ENCODE measurements at places on chromosomes 4 and X.

GRCh38 chr4:56972809-56973208, 4.6 kb downstream of the NOA1 start:
- DNase-seq: no peak

DNA sequence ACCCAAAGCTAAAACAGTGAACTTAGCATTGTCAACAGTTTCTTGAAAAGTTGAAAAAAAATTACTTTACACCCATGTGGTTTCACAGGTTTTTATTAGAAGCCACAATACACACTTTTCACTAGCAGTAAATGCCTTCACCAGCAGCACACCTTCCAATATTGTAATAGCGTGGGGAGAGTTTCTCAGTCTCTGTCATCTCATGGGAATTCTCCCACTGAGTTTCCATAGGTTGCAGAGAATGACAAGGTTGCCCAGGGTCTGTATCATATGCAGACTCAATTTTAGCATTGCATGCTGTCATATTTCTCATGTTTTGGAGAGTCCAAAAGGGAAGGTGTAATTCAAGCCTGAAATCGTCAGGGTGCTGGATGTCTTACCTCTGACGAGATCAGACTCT, 486.1 kb upstream of the TENM3 start:
- no peak for DNase-seq

DNA sequence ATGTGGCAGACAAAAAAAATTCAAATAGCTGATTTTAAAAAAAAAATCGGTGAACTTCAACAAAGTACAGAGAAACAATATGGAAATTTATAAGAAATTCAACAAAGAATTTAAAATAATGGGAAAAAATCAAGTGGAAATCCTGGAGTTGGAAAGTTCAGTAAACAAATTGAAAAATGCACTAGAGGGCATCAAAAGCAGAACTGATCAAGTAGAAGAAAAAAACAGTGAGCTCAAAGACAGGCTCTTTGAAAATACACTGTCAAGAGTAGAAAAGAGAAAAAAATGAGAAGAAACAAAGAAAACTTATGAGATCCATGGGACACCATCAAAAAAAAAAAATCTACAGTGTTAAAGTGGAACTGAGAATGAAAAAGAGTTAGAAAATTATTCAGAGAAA, 19.6 kb upstream of the FRG1 start:
- no peak for DNase-seq

GRCh38 chr4:103303011-103303410, 104.9 kb upstream of the CENPE start:
- no peak for DNase-seq

- peak; percentile 42 for DNase-seq
Measured at GRCh38 chr4:156762851-156763250, 208.7 kb downstream of the PDGFC start.

DNA sequence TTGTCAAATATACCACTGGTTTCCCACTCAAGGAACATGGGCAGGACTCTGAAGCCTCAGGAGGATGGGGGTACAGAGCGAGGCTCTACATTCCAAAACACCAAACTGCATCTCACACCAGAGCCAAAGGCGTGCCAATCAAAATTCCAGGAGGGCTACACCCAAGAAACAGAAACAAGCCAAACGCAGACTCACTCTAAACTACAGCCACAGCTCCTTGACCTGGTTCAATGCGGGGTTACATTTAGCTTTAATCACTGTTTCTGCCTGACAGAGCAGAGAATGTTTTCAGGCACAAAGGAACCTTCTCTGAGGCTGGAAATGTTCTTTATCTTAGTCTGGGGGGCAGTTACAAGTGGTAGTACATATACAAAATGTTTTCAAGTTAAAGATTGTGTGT, 2121.5 kb upstream of the AGA start:
- DNase-seq: no peak

DNA sequence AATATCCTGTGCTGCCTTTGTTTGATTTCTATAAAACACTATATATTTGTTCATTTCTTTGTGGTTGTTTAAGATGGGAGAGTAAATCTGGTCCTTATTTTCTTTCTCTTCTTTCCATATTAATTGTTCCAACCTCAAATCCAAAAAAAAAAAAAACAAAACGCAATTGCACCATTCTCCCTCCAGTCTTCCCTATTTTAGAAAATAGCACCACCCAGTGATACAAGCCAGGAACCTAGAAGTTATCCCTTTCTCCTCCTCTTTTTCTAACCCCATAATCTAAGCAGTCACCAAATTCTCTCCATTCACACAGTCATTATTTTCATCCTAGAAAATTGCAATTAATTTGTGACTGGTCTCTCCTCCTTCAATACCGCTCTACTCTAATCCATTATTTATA, 107.8 kb downstream of the GABRA3 start:
- no peak for DNase-seq

DNA sequence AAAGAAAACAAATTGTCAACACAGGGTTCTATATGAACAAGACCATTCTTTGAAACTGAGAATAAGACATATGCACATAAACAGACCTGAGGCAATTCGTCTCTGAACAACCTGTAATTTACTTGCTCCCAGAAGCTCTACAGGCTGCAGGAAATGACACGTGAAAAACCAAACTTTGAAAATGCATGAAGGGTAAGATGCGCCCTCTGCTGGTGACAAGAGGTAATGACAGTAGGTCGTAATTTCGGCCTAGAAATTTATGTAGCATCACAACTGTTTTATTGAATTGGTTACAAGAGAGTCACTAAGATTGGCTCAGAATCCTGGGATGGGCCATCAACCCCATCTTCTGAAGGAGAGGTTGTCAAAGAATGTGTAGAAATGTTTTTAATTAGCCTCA, 276.5 kb downstream of the PPP4R3C start:
- no peak for DNase-seq

- DNase-seq: no peak
Measured at GRCh38 chr4:1973218-1973617, 35.6 kb downstream of the NELFA start.

GRCh38 chr4:109207061-109207460, 95.4 kb downstream of the COL25A1 start:
- DNase-seq: peak; percentile 45

DNA sequence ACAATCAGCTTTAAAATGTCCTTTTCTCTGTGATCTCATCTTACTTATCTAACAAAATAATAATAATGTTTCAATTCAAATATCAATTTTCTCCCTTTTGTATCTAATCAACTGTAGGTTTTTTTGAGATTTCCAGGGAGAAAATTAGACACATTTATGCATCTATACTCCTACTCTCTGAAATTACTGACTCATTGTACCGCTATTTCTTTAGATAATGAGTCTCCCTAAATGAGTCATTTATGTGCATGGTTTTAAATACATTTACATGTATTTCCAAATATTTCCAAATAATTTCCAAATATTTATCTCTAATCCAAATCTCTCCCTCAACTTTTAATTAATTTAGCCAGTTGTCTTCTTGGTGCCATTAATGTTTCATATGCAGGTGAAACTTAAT, 621.0 kb downstream of the TECRL start:
- no peak for DNase-seq

DNA sequence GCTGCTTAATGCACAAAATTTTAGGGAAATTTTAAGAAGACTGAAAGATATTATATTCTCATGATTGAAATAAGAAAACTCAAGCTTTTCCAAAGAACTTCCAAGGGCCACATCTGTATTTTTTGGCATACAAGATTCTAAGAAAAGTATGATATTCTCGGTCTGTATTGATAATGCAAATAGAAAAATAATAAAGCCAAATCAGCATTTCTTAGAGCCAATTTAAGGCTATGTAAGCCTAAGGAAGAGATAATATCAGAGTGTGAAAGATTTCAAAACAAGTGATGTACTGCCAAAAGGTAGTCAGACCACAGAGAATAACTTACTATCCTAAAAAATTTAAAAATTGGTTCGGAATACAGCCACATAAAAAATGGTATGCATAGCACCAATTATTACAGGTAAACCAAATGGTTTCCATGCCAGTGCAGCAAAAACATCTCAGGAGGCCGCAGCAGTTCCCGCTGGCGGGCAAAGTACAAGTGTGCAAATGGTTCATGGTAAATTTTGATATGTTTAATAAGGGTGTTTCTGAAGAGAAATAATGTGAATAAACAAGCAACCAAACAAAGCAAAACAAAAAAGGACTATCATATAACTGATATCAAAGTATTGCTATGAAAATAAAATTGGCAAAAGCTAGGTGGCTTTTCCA, 35.2 kb upstream of the NAP1L5 start:
- no peak for DNase-seq

- DNase-seq: no peak
Measured at GRCh38 chr4:47198791-47199190, 167.4 kb downstream of the GABRB1 start.

- DNase-seq: no peak
Measured at GRCh38 chrX:100316987-100317386, 93.1 kb downstream of the PCDH19 start.

DNA sequence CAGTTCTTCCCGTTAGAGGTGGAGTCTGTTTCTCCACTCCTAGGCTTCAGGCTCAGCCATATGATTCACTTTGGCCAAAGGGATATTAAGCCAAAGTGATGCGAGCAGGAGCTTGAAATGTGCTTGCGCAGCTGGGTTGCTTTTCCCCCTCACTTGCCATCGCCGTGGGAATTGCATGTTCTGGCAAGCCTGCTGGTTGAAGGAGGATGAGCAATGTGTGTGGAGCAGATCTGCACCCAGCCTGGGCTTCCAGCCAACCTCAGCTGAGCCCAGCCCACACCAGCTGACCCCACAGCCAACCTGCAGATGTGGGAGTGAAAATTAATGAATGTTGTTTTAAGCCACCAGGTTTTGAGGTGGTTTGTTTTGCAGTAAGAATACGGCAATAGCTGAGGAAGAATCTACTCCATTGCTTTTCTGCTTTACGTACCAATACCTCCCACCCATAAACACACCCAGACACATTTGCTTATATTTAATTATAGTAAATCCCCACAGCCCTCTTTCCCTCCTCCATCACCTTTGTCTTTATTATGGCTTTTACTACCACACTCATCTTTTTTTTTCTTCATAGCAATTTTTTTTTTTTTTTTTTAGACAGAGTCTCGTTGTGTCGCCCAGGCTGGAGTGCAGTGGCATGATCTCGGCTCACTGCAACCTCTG, 132.8 kb upstream of the FUNDC1 start:
- peak; percentile 50 for DNase-seq

- no peak for DNase-seq
Measured at GRCh38 chr4:189771696-189772361, 168.8 kb upstream of the FRG1 start.

DNA sequence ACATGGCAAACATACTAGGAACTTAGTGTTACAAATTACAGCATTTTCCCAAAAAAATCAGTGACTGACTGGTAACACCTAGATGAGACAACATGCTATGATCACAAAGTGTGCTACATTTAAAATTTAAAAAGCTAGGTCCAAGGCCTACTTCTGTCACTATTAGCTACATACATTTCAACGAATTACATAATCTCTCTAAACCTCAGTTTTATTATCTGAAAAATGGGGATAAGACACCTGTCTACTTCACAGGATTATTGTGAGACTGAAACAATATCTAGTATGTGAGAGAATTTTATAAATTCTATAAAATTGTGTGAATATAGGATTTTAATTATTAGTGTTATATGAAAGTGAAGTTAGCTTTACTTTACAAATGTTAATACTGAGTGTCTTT, 228.5 kb downstream of the DCLK2 start:
- DNase-seq: no peak

DNA sequence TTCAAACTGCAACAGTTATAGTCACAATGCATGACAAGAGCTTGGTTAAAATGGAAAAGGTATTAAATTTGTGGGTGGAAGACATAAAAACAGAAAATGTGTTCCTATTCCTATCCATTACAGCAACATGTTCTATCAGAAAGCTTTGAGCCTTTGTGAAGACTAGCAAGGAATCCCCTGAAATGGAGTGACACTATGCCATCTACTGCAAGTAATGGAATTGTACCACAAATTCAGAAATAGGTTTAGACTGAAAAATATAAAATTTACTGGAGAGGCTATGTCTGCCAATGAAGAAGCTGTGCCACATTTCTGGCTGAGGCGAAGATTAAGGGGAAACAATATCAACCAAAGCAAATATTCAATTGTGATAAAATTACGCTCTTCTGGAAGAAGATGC, 247.9 kb downstream of the ADAM29 start:
- no peak for DNase-seq

DNA sequence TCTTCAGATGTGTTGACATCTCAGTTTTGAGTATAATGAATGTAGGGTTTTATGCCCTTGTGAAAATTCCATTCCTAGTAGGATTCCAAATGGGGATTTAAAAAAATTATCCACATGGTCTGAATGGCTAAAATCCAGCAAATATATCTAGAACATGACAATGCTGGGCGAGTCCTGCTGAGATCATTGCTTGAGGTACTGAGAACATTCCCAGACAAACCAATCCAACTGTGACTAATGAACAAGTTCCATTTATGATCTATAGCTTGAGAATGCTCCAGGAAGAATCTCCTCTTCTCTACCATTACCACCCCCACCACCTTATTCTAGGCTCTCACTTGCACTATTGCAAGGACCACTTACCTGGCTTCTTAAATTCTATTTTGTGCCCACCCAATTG, 77.2 kb upstream of the IL1RAPL2 start:
- no peak for DNase-seq

GRCh38 chrX:55026840-55027239, 3.9 kb downstream of the ALAS2 start:
- DNase-seq: no peak

- no peak for DNase-seq
Measured at GRCh38 chrX:65821721-65822496, 154.5 kb downstream of the MSN start.

DNA sequence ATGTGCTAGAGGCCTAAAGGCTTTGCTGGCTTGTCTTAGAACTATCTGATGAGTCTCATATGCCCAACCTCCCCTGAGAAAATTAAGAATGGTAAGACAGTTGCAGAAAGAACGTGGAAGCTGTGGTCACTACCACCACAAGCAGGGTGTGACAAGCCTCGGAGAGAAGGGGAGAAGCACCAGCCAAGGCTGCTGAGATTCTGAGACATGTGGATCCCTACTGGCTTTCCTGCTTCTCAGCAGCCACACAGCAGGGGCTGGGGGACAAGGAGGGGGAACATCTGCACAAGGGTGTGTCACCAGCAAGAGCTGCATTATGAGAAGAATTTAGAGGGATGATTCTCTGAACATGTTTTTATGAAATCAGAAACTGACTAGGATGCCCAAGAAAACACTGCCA, 19.4 kb downstream of the TAPT1 start:
- DNase-seq: no peak

GRCh38 chrX:75230296-75230695, 43.6 kb upstream of the UPRT start:
- no peak for DNase-seq

- DNase-seq: no peak
Measured at GRCh38 chrX:102604327-102604726, 5.0 kb downstream of the ARMCX5 start.

- no peak for DNase-seq
Measured at GRCh38 chr4:152864361-152864760, 71.8 kb upstream of the FHDC1 start.

- DNase-seq: no peak
Measured at GRCh38 chr4:118345813-118346212, 7.0 kb downstream of the PRSS12 start.

DNA sequence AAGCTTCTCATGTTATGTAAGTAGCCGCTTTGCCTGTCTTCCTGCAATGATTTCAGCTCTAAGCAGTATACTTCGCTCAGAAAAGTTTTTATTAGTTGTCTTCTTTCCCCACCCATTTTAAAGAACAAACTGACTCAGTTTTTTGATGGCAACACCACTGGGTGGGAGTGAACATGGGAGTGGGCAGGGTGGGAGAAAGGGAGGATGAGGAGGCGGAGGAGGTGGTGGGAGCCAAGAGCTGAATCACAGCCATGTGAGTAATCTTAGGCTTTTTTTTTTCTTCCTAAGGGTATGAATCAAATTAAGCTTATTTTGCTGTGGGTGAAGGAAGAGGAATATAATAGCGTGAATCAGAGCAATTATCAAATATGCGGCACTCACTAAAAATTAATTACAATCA, 574.3 kb upstream of the DIPK2B start:
- DNase-seq: no peak

Measured in right forelimb (tissue), 1 donor.